ENCODE measurements at places on chromosomes 13 and 19. TPM values are rescaled to one million over a fixed set of nuclear protein-coding genes. Genes with fewer than 3 reads are reported as not detected.

Gene IZUMO2
- not detected for total RNA-seq

Gene TMPRSS9
- total RNA-seq = not detected

Gene IRS2
- 6.0 TPM for total RNA-seq

Gene TLE5
- 530 TPM for total RNA-seq

Gene SRRM5
- not detected for total RNA-seq

Gene LIM2
- not detected for total RNA-seq

Gene C1QTNF9
- total RNA-seq = not detected
